ENCODE measurements at places on chromosomes 2 and 18.

- DNase-seq: no peak
These were observed 39.6 kb downstream of the DOCK10 start for GRCh38 chr2:225002656-225003045.

DNA sequence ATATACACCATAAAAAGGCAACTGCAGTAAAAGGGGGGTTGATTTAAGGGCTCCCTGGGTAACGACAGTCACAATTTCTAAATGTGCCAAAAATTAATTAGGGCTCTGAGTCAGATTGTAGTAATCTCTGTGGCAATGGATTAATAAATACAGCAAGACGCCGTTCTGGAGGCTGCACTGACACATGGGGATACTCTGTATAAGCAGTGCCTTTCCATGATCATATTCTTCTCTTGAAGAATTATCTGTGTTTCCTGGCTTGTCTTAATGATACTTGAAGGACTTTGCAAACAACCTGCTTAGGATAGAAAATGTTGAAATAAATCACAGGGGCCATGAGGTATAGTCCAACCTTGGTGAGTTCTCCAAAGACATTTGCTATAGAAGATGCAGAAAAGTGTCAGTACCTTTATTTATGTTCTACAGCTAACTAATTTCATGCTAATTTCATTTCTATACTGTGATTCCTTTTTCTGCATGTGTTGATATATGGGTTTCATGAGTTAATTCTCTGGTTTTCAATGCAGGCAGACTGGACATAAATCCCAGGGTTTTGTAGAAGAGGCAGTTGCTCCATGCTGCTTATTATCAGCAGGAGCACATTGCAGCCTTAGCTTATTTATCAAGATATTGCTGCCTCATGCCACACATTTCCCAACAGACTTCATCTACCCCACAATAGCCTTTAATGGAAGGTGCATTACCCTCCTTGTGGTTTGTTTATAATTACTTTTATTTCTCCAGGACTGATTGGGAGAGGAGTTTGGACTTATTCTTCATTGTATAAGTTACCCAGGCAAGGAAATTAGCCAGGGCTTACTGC is 54.8 kb downstream of the HNMT start:
- no peak for DNase-seq

DNA sequence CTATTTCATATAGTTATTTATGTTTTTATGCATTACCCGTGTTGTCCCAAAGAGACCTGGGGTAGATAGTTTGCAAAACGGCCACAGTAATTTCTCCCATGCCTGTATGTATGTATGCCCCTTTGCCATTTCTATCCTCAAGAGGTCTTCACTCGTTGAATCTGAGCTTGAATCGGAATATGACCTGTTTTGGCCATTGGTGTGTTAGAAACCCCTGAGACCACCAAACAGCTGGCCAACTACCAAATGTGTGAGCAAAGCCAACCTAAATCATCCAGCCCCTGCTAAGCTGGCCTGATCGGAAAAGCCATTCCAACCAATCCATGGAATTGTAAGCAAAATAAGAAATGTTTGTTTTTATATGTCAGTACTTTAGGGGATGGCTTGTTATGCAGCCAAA is 23.4 kb upstream of the INO80C start:
- DNase-seq: no peak

- DNase-seq: no peak
These were observed 281.8 kb upstream of the ZEB2 start for GRCh38 chr2:144801766-144802165.

DNA sequence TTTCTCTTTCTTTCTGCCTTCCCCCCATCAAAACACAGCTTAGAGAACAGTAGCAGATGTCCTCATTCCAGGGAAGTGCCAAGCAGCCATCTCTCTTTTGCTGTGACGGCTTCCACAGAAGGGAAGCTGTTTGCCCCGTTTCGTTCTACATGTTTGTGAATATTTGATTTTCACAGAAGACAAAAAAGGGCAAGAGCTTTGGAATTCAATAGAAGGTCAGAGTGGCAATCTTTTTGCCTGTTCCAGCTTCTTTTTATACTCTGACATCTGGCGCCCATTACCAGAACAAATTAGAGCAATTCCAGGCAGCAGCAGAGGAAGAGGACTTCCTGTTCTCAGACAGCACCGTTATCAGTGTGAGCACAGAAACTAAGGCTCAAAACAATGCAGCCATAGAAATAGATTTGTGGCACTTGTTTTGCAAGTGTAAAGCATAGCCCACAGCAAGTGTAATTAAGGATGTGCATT is 79.0 kb upstream of the CDH19 start:
- DNase-seq: peak; percentile 6

GRCh38 chr2:202574541-202574940 is 60.2 kb upstream of the FAM117B start:
- DNase-seq: no peak

DNA sequence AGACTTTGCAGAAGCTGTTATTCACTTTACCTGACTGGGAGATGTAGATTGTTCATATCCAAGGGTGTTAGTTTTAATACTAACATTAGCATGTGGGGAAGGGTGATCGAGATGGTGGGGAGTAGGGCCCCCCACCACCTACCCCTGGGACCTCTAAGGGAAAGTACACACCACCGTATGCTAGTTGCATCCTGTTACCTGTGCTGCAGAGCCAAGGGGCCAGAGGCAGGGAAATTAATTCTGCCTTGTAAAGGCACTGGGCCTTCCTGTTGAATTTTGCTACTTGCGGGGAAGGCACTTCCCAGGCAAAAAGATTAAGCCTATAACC is 9.0 kb downstream of the STEAP3 start:
- DNase-seq: no peak

- no peak for DNase-seq
These were observed 1232.6 kb upstream of the NRXN1 start for GRCh38 chr2:52264488-52264887.

DNA sequence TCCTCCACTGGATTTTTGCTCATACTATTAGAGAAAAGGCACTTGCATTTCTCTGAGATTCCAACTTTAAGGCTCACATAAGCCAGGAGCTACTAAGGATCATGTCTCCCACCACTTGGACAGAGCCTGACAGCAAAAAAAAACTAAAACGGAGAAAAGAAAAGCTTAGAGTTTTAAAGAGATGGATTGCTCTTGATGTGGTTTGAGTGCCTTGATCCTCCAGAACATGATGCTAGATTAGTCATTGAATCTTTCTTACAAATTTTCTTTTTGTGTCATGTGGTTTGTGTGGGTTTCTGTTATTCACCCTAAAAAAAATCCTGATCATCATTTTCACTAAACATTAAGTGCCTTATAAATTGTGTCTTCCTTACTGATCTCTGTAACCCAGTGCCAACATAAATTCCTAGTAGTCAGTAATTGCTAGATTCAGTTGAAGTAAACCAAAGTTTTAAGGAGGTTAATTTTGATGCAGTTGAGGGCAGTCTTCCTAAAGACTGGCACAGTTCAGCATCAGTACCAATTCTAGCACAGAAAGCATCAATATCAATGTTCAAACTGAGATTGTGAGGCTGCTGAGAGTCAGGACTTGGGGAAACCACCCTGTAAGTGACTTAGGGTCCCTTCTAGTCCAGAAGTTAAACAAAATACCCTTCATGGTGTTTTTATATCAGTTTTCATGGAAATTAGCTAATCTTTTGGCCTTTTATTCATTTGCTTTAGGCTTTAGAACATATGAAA is 206.3 kb downstream of the RAD51AP2 start:
- DNase-seq: no peak

GRCh38 chr18:79951545-79952455 is at the start of gene SLC66A2:
Gene SLC66A2, minus strand, starts transcription at chr18:79951653. Its CDS starts 727 bp downstream, at chr18:79950926.
- DNase-seq: peak; percentile 97

- no peak for DNase-seq
These were observed 44.8 kb upstream of the STRN start for GRCh38 chr2:37011130-37011529.

GRCh38 chr2:11744631-11745394 is 1.6 kb upstream of the LPIN1 start:
- DNase-seq: no peak

GRCh38 chr2:149023091-149023490 is 15.4 kb upstream of the LYPD6B start:
- DNase-seq: no peak

GRCh38 chr2:230711224-230711623 is 1.4 kb upstream of the CAB39 start:
- DNase-seq: peak; percentile 72

DNA sequence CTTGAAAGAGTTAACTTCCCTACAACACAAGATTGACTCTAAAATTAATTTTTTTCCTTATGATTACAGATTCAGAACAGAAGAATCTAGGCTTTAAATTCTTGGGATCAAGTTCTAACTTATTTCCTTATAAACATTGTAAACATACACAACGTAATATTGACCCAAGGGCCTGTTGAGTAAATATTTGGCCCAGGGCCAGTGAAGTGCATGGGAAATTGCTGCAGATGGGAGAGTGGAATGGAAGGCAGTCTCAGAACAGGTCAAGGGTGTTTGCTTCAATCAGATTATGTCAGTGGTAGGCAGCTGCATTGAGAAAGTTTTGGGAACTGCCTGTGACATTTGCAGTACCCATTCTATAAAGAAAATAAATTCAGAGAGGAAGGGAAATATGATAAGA is 137.6 kb downstream of the MYO1B start:
- peak; percentile 23 for DNase-seq

DNA sequence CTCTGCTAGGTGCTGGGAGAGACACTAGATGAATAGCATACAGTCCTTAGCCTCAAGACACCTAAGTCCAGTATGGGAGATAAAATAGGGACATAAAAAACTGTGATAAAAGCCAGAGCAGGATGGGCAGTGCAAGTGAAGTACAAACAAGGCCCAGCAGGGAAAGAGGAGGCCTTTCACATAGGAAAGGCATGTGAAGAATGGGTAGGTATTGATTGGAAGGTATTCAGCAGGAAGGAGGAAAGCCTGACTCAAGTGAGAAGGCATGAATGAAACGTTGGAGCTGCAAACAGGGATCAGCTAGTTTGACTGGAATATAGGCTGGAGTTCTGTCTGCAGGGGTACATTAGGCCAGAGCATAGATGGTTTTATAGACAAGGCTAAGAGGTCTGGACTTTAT is 11.0 kb upstream of the CXCR4 start:
- DNase-seq: no peak

DNA sequence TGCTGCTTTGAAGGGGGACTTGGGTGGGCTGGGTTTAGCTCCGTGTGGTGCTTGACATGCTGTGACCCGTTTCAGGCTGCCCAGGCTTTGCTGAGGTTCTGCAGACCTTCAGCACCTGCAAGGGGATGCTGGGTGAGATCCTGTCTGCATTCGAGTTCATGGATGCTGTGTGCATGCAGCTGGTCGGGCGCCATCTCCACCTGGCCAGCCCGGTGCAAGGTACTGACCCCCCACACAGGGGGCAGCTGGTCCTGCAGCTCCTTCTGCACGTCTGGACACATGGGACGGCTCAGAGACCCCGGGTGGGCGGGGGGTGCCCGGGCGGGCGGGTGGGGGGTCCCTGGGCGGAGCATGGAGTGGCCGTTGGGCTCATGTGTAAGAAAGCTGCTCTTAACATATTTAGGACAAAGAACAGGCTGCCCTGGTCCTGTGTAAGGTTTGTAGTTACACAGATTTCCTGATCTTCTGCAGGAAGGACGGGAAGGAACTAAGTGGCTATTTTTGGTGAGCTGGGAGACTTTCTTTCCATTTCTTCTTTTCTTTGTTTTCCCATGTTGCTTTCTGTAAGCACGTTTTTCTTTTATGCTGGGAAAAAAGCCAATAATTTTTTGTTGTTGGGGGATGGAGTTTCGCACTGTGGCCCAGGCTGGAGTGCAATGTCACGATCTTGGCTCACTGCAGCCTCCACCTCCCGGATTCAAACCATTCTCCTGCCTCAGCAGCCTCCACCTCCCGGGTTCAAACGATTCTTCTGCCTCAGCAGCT is 15.8 kb downstream of the D2HGDH start:
- no peak for DNase-seq

GRCh38 chr2:177474998-177475397 is 82.4 kb downstream of the AGPS start:
- no peak for DNase-seq

DNA sequence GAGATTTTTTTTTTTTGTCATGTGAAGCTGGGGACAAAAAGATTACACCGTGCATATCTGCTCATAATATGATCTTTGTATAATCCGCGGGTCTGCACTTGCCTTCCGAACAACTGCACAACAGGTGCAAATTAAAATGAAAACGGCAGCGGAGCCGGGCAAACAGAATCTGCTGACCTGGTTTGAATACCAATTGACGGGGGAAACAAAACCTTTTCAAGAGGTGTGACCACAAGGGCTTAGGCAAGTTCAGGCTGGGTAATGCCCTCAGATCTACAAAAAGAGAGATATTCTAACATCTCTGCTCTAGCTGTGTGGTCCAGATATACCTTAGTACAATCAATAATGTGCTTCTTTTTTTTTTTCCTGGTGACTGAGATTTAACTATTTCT is 88.5 kb downstream of the ZEB2 start:
- DNase-seq: no peak

DNA sequence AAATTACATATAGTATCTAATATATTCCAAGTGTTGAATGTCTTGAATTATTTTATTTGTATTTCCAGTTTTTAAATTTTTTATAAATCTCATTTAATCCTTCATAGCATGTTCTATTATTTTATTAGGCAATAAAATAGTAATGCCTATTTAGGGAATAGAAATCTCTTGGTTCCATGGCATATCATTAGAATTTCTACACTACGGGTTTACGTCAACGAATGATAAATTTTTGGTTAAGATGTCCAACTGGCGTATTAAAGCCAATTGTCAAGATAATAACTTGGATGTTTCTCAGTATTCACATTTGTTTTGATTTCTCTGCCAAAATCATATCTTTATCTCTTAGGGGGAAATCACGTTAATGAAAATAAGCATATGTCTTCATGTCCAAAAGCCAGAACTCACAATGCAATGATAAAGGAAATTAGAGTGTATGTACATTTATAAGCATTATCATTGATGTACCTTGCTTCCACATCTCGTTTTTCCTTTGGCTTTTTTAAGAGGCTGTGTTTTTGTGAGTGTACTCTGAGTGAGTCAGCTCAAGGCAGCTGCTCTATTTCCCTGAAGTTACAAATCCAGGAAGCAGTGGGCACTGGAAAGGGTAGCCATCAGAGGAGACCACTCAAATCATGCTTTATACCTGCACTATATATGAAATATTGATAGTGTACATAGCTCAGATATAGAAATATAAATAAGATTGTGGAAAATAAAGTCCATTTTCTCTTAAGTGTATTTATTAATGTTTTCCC is 115.8 kb upstream of the PDE1A start:
- no peak for DNase-seq

DNA sequence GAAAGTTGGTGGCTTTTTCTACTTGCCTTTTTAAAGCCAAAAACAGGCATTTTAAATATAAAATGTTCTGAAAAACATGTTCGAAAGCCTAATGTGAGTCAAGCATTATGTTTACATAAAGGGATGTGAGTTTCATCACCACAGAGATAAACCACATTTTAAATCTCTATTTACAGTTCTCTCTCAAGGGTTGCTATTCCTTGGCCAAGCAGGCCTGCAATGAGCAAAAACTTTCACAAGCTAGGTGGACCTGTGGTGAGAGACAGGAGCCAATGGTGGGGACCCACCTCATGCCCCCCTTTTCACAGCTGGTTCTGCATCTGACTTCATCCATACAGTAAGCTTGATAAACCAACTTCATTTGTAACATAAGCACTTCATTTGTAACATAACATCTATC is 65.1 kb downstream of the CUL3 start:
- DNase-seq: peak; percentile 15
